ENCODE measurements at places on chromosomes 11 and 22.

GRCh38 chr11:63999349-64000025 lies 13.2 kb downstream of the OTUB1 start:
- no peak for DNase-seq

GRCh38 chr11:62508336-62509058 lies 38.1 kb downstream of the AHNAK start:
- DNase-seq, result no peak

- no peak for DNase-seq
Observed at GRCh38 chr11:44309478-44310205, at the start of gene ALX4. Gene ALX4, minus strand, starts transcription at chr11:44310139. Its CDS starts 77 bp downstream, at chr11:44310062.

- no peak for DNase-seq
Observed at GRCh38 chr11:72048766-72049460, 31.4 kb downstream of the NUMA1 start.

GRCh38 chr22:25420925-25421904 lies 143.3 kb upstream of the GRK3 start:
- DNase-seq, result no peak

- DNase-seq, result no peak
Observed at GRCh38 chr22:28620244-28620922, 59.3 kb downstream of the TTC28 start.

DNA sequence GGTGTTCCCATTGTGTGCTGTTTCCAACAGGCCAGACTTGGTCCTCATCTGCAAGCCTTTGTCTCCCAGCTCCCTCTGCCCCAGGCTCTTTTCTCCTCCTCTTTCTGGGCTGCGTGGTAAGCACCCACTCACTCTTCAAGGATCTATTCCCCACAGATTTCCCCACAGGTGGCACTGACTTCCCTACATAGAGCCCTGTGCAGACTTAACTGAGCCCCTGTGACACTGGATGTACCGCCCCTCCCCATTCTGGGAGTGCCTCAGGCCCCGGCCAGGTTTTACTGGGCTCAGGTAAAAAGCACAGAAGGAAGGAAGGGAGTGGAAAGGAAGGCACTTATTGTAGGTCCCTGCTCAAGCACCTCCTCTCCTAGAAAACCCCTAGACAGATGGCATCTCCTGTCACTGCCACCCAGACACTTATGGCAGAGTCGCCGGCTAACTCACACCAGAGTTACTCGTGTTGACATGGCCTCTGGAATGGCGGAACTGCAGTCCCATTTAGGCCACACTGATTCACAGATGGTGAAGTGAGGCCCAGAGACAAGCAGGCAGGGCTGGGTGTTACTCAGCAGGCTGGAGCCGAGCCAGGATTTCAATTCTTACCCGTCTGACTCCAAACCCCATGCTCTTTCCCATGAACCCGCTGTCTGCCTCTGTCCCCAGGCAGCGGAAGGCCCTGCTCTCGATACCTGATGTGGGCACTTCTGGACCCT lies 47.2 kb downstream of the LRRC32 start:
- DNase-seq, result no peak

DNA sequence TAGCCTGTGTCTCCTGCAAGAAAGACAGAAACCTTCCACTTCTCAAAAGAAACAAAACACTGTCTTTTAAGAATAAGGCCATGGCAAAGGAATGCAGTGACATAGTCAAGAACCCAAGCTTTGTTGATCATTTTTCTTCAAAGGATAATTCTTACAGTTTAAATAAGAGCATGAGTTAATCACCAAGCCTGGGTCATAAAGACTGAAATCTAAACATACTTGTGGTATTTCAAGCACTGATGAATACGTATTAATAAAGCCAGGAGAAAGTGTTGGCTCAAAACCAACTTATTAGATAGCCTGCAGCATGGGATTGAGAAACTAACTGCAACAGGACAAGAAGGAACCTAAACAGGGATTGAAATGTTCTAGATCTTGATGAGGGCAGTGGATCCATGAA lies 143.3 kb upstream of the MTNR1B start:
- DNase-seq, result no peak

DNA sequence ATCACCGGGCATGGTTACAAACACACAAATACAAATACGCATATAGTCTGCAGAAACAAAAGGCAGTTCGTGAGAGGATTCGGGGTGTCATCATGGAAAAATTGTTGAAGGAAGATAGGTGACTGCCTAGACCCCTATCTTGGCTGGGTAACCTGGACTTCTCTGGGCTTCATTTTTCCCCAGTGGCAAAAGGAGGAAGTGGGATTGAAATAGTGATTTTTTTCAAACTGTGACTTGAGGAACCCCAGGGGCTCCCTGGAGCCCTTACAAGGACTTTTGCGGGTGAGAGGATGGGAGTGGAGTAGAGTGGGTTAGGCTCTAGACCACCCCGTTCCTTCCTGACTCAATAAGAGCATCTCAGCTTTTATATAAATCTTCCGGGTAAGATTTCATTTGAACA lies 1.0 kb upstream of the ELF5 start:
- no peak for DNase-seq

DNA sequence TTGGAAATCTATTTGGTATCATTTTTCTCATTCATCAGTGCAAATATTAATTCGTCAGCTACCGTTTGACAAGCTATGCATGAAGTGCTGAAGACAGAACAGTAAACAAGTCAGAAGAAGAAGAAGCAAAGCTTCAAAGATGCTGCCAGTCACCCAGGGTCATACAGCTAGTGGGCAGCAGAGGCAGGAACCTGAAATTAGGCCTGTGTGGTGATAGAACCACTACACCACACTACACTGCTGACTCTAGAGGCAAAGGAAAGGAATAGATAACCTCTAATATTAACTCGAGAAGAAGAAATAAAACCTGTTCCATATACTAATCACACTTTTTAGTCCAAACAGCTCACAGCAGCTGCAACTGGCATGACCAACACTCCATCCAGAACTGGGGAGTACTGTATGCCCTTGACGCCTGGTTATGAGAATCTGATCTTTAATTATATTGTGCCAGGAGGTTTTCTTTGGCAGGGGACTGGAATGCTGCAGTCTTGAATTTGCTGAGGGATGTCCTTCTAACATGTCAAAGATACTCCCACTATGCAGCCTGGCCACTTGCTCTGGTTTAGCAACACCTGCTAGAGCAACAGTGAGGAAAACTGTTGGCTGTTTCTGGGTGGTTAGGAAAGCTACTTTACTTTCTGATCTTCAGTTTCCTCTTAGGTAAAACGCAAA lies 73.0 kb downstream of the PAK1 start:
- no peak for DNase-seq

GRCh38 chr22:49862496-49862776 lies 8.8 kb downstream of the ZBED4 start:
- no peak for DNase-seq

- no peak for DNase-seq
Observed at GRCh38 chr11:103928802-103929161, 107.7 kb upstream of the DDI1 start.

DNA sequence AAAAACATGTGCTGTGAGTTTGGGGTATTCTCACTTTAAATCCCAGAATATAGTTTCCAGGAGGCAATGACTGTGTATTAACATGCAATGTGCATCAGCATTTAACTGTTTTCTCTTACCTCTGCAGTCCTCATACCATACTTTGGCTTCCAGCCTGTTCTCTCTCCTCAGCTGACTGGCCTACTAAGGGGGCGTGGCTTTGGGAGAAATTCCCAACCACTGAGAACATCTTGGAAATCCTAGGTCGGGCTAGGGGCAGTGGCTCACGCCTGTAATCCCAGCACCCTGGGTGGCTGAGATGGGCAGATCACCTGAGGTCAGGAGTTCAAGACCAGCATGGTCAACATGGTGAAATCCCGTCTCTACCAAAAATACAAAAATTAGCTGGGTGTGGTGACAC lies 13.5 kb upstream of the ZC3H12C start:
- DNase-seq, result no peak

DNA sequence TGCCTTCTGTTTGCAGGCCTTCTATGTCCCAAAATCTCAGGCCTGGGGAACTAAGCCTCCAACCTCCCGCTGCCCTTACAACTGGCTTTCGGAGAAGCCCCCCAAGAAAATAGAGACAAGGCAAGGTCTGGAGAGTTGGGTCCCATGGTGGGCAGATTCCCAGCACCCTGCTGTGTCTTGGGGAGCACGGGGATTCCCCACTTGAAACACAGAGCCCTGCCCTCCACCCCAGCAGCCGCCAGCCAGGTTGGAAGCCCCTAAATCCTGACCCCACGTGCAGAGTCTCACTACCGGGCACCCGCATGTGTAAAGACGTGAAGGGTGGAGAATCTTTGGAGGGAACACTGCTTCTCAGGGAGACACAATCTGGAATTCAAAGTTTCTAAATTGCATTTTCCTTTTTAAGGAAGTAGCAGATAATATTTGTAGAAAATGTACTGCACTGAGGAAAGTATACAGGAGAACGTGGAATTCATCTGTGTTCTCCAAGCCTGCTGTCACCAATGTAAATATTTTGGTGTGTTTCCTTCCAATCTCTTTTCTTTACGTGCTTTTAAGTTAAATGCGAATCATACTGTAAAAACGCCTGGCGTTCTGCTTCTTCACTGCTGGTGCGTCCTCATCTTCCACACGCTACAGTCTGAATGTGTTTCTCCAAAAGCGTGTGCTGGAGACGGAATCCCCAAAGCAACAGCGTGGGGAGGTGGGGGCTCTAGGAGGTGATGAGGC lies 220.9 kb downstream of the BRD1 start:
- DNase-seq, result no peak

DNA sequence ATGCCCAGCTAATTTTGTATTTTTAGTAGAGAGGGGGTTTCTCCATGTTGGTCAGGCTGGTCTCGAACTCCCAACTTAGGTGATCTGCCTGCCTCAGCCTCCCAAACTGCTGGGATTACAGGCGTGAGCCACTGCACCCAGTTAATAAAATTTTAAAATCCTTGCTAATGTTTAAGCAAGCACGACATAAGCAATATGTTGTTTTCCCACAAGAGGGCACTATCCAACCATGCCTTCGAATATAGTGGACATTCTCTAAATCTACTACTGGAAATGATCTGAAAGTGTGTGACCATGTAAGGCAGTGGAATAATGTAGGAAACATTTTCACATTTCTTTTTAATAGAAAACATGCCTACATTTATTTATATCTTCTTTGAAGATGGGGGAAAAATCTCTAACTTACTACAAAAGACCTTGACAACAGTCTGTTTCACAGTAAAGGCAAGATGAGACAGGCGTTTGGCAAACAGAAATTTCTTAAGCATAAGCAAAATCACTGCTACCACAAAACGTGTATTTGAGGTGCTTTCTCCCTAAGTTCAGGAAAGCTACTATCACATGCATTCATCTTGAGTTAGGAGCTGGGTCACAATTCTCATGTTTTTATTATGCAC lies 38.2 kb downstream of the PITPNB start:
- DNase-seq, result peak; percentile 43

DNA sequence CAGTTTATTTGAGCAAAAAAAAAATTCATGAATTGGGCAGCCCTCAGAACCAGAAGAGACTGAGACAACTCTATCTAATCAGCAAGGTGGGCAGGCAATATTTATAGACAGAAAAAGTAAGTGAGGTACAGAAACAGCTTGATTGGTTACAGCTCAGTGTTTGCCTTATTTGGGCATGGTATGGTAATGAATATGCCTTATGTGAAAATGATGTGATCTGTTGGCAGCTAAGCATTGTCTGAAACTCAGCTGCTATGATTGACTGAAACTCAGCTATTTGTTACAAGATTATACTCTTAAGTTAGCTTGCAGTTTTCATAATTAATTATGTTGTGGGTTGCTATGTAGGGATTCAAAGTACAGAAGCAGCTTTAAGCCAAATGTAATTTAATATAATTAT lies 127.6 kb downstream of the CNTN5 start:
- no peak for DNase-seq

DNA sequence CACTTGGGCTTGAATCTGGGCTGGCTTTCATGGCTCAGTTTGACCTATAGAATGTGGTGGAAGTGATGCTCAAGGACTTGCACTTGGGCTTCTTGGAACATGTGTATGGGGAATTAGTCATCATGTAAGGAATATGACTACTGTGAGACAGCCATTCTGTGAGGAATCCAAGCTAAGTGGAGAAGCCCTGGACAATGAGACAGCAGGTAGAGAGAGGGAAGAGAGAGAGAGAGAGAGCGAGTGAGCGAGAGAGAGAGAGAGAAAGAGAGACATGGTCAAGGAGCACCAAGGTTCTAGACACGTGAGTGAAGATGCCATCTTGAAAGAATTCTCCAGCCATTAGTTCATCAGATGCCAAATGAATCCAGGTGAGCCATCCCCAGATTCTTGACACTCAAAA lies 261.6 kb upstream of the SORL1-AS1 start:
- no peak for DNase-seq

DNA sequence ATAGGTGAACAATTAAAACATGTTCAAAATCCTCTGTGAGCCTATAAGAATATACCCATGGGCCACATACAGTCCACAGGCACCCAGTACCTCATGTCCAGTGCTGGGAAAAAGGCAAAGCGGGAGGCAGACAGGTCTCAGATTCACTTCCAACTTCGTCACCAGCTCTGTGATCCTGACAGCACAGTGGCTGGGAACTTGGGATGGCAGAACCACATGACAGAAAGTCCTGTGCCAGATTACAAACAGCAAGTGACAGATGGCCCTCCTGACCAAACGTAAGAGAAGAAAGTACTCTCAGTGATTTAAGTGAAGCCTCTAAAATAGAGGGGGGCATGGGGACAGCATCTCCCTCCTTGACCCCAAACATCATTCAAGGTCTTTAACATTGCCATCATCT lies 5.8 kb downstream of the SLC1A2 start:
- no peak for DNase-seq

DNA sequence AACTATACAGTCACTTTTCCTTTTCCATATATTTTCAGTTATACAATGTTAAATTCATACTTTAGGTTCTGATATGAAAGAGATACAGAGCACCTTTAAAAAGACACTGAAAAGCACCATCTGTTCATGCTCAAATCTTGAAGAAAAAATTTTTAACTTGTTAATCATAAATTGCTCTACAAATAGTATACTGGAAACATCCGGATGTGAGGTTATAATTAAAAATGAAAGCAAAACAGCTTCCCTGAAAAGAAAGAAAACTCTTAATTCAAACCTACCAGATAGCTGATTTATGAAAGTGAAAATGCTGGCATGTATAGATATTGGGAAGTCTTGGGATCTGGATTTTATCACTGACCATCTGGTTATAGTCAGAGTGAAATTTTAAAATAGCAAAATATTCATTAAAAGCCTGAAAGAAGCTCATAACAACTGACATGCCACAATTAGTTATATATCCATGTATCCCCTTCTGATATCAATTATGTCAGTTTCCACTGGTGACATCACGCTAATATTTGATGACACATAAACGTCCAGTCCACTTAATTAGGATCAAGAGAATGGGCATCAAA lies 740.0 kb downstream of the DLG2 start:
- no peak for DNase-seq

GRCh38 chr22:27063841-27064240 lies 406.5 kb downstream of the MIAT start:
- DNase-seq, result no peak
